Stimulated activated CD4-positive, alpha-beta T cell treated with anti-CD3 and anti-CD28 coated beads, Interleukin-4, amount 100 ng/mL, for 24 hours (primary cell): ENCODE measurements at places on chromosomes 2 and 18.
A peak's percentile ranks its signal among the peaks of the same experiment; 100 is the strongest.

DNA sequence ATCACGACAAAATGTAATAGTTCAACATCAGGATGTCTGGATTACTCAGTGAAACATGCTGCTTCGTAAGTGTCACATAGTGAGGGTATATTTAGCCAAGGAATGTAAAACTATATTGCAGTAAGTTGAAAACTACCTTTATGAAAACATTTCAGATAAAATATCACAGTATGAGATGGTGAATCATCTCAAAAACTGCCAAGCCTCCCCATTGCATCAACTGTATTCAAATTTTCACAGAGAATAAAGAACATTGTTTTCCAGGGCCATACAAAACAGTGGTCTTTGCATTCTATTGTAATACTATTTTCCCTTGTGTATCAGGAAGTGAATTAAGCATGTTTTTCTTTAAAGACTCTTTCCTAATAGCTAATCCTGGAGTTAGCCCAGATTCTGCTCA, 47.6 kb upstream of the MSTN start:
- no peak for DNase-seq

DNA sequence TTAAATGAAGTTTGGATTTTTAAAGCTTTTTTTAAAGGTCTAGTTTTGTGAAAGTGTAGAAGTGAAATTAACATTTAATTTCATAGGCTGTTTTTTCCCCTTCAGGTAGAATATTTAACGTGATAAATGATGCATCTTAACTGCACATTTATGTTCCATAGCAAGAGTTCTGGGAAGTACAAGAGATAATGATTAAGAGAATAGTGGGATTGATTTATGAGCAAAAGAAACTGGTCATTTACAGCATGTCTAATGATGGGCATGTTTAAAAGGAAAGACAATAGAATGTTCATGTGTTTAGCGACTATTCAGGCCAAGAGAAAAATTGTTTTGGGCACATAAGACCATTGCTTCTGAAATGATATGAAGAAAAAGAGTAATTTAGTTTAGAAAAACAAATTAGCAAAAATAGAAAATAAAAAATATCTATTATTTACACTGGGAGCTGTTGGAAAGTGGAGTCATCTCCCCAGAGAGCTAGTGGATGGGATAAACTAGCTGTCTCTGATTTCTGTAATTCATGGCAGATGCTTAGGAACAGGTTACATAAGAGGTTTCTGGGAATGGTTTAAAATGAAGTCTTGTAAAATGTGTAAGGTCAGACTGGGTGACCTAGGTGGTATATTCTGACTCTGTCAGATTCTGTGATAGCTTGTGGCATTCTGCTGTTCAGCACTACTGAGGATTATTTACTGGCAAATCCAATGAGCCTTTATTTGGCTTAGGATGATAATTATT, 60.7 kb downstream of the WDR7 start:
- DNase-seq: no peak

DNA sequence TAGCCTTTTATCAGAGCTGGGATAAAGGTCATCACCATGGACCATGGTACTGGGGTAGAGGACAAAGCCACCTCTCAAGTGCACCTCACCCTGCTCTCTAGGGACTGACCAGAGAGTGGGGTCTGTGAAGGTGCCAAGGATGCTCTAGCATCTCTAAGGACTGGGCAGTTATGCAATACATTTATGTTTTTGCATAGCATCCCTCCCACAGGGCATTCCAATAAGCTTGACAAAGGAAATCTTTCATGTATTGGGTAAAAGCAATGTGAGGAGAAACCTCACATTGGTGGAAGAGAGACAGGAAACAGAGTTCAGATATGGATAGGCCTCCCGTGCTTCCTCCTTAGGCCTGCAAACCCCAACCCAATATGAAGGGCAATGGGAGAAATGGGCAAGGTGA, 31.6 kb downstream of the STK39 start:
- DNase-seq: no peak

- DNase-seq: no peak
These were observed 390.3 kb upstream of the GALNT5 start for GRCh38 chr2:156867201-156867600.

DNA sequence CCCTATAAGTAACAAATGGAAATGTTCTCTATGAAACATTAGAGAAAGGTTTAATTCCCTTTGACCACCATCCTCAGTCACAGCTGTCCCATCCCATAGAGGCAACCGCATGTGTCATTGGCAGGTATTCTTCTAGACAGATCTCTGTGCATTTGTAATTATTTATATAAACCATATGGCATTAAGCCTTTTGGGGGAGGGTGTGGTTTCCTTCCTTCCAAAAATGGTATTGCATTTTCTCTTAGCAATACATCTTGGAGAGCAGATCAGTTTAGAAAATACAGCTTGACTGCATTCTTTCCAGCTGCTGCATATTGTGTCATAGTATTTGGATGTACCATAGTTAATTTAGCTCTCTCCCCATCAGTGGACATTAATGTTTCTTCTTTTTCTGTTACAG, 57.7 kb downstream of the LCLAT1 start:
- DNase-seq: no peak

DNA sequence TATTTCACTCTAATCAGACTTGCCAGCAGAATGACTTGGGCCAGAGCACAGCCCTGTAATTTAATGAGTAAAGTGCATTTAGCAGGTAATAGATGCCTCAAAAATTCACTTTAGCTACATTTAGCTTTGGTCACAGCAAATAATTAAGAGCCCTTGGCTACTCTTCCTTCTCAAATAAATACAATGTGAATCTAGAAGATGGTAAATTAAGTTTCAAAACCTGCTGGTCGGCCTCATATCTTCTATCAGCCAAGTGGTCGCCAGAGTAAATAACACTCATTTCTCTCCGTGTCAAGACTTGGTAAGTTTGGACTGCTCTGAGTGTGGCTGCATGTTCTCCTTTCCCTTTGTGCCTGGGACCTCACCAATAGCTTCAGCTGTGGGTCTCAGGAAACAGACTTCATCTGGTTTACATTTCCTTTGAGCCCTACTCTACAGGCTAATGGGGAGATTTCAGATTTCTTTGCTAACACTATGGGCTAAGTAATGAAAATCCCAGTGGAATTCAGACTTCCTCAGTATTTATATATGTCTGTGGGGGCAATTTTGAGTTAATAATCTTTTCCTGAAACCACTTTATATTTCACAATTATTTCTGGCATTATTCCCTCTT, 375.8 kb downstream of the RBM43 start:
- DNase-seq: no peak

DNA sequence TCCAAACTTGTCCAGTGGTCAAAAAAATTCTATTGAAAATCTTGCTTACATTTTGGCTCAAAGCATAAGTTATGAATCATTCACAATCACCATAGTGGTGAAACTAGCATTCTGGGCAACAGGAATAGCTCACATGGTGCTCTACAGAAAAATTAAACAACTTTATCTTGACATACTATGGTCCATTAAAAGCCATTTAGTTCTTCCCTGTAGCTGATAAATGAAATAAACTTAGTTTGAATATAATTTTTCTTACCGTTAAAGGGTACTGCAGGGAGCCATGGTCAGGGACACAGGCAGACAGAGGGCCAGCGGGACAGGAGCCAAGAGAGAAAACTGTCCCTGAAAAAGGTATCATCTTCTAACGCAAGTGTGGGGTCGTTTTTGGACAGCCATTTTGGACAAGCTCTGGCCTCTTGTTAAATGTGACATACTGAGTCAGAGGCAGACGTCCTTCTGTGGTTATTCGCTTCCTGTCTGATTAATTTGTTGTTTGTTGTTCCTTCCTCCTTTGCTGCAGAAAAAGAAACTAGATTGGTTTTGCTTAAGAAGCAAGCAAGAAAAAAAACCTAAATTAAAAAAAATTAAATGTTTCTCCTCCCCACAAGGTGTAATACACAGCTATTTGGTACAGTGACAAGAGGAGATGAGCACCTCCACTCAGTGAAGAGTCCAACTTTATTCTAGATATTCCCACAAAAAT, at the start of gene WIPF1:
WIPF1 (minus strand) TSS at position 460 of the 703 bp plus-strand sequence. CDS start 12,231 bp downstream, outside the sequence.
- DNase-seq: peak; percentile 54

- DNase-seq: no peak
These were observed 242.2 kb downstream of the TGIF1 start for GRCh38 chr18:3692113-3692621.

- DNase-seq: no peak
These were observed 193.6 kb downstream of the MIB1 start for GRCh38 chr18:21933931-21934765.

DNA sequence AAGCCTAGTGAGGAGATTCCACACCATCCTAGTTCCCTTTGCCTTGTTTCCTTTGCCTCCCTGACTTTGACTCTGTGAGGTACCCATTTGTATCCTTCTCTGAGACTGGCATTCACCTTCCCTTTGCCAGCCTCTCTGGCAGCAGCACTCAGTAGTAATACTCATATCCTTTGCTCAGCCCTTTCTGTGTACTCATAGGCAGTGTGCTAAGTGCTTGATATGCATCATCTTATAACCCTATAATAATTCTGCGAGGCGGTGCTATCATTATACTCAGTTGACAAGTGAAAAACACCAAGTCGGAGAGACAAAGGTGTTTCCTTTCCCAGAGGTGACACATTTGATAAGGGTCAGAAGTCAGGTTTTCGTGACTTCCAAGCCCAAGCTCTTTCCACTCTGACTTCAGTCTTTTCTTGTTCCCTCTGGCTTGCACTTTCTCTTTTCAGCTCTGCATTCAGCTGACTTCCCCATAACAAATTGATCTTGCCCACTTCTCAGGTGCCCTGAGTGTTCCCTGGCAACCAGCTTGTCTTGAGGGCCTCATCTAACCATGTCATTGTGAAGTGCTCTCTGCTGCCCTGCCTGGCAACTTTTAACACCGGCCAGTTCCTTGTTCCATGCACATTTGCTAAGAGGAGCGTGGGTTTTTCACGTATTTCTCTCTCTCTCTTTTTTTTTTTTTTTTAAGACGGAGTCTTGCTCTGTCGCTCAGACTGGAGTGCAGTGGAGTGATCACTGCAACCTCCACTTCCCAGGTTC, 94.5 kb upstream of the UPP2 start:
- DNase-seq: no peak

DNA sequence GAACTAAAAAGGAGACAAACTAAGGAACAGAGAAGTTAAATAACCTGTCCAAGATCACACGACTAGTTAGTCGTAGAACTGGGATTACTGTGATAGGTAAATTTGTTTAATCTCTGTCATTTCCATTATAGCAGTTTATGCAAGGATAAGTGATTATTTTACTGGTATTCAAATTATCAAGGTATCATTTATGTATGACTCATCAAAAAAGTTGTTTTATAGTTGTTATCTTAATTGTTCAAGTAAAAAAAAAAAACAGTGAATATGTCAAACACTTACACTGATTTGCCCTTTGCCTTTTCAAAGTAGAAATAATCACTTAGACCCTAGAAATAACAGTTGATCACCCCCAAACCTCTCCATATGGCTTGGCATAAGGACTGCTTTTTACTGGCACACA, 173.6 kb downstream of the RIT2 start:
- no peak for DNase-seq

DNA sequence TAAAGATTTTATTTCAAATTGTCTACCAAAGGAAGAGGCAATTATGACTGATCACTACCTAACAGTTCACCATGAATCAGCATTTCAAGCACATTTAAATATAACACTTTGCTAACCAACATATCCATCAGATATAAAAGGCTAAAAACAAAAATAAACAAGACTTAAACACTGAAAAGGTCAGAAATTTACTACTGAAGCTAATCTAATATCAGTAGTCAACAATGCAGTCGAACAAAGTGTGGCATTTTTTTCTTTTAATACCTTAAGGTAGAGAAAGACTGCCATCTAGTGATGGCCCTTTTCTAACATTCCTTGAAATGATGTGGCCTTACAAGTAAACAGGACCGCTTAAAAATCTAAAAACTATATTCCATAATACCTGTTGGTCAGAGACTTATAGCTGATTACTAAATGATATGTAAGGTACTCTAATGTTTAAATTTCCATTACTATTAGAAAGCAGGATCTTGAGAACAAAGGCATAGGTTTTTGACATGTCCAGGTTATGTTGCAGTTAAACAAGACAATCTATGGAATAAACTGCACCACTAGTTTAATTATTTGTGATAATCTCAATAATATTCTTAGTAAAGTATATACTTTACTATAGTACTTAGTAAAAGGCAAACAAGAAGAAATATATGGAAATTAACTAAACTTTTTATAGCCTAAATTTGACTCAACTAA, 80.0 kb downstream of the EXOC6B start:
- DNase-seq: no peak

DNA sequence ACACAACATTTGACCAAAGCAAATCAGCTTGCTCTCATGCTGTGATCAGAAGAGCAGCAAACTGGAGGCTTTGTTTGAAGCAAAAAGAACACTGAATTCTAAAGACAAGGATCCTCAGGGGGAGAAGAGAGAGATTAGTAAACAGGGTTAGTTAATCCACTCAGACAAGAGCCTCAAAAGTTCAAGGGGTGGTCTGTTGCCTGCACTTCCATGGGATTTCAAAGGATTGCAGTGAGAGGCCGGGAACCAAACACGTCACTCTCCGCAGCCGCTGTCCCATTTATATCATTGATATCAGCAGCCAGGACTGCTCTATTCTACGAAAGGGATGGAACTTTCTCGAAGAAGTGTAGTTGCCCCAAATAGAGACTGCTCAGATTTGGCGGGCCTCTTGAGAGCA, 97.8 kb upstream of the SP3 start:
- no peak for DNase-seq

GRCh38 chr18:30376515-30376914, 666.0 kb downstream of the DSC3 start:
- no peak for DNase-seq

- DNase-seq: no peak
These were observed 35.3 kb downstream of the BCL2 start for GRCh38 chr18:63284173-63284799.

GRCh38 chr18:75109319-75109691, 99.6 kb downstream of the PTGR3 start:
- DNase-seq: no peak

GRCh38 chr2:134252092-134252750, 1.7 kb upstream of the MGAT5 start:
- peak; percentile 68 for DNase-seq

DNA sequence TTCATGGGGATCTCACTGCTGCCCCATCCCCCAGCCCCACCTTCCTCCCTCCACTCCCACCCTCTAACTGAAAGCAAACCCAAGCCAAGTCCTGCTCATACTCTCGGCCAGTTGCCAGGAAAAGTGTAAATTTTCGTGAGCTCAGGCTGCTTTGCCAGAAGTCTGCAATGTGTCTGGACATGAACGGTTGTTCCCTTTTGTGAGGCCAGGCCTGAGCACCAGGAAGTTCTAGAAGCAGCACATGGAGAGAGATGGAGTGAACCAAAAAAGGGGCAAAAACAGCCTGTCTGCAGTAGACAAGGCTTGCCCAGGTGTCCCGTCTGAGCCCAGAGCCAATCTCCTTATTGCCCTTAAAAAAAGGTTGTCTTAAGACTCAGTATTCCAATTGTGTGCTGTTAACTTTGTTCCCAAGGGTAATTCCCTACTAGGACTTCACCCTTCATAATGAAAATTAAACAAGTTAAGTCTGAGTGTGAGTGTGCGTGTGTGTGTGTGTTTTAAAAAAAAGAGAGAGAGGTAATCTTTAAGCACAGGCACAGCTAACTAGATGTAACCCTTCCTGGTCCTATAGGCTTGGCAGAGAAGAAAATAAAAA, 247.1 kb downstream of the BCL11A start:
- no peak for DNase-seq
